ENCODE measurements at places on chromosomes 2 and 18. TPM values are rescaled to one million over a fixed set of nuclear protein-coding genes. Genes with fewer than 3 reads are reported as not detected.

GRCh38 chr18:48902023-48902855, 48.5 kb downstream of the SMAD7 start:
- DNase-seq: peak; percentile 85

Gene GULP1
- 53.4 TPM for total RNA-seq

Gene PLCD4
- 0.49 TPM for total RNA-seq

- DNase-seq: no peak
Measured at GRCh38 chr2:217465100-217465499, 537.7 kb downstream of the TNS1 start.

Gene CHRND
- total RNA-seq: not detected

GRCh38 chr2:224147174-224147573, 108.1 kb upstream of the SERPINE2 start:
- DNase-seq: peak; percentile 35

DNA sequence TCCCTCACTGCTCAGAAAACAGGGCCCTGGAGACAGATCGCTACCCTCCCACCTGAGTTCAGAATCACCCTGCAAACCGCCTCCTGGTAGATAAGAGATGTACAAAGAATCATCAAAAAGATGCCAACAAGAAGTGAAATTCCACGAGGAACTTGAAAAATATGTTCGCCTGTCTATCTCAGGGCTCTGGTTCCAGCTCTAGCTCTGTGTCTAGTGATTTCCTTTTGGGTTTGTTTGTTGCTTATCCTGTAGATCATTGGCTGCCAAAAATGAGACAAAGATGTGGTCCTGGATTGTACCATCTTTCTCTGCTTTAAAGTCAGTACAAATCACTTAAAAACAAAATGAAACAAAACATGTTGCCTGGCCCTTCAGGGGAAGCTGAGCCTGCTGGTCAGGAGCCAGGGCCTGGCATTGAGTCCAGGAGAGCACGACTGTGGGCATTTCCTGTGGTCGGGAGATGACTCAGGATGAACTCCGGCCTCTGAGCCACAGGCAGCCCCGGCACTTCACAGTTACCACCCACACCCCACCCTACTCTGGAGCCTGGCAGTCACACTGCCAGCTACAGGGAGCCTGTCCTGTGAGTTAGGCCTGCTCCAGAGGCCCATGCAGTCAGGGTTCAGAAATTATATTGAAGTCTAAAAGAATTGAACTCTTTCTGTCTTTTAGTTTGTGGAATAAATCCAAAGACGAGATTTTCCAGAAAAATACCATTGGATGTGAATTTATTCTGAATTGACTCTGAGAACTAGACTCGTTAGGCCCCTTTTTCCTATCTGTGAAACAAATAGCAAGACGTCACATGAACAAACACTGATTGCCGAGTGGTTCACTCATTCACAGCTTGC, 8.0 kb upstream of the ITGB6 start:
- DNase-seq: peak; percentile 87

Gene PSTPIP2
- total RNA-seq: 7.0 TPM

Gene CD207
- total RNA-seq: 0.52 TPM

DNA sequence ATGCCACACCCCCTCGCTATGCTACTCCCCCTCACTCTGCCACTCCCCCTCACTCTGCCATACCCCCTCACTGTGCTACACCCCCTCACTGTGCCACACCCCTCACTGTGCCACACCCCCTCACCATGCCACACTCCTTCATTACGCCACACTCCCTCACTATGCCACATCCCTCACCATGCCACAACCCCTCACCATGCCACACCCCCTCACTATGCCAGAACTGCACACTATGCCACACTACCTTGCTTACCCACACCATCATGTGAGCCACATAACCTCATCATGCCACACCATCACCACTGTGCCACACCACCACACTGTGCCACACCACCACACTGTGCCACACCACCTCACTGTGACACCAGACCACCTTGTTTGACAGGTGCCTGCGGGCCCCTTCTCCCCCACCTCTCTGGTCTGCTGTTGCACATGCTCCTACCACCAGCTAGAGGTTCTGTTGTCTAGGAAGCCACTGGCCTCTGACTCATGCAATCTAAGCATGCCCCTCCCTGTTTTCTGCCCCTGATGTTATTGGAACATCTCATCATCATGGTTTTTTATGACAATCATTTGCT, 22.0 kb downstream of the MARCHF4 start:
- DNase-seq: no peak

DNA sequence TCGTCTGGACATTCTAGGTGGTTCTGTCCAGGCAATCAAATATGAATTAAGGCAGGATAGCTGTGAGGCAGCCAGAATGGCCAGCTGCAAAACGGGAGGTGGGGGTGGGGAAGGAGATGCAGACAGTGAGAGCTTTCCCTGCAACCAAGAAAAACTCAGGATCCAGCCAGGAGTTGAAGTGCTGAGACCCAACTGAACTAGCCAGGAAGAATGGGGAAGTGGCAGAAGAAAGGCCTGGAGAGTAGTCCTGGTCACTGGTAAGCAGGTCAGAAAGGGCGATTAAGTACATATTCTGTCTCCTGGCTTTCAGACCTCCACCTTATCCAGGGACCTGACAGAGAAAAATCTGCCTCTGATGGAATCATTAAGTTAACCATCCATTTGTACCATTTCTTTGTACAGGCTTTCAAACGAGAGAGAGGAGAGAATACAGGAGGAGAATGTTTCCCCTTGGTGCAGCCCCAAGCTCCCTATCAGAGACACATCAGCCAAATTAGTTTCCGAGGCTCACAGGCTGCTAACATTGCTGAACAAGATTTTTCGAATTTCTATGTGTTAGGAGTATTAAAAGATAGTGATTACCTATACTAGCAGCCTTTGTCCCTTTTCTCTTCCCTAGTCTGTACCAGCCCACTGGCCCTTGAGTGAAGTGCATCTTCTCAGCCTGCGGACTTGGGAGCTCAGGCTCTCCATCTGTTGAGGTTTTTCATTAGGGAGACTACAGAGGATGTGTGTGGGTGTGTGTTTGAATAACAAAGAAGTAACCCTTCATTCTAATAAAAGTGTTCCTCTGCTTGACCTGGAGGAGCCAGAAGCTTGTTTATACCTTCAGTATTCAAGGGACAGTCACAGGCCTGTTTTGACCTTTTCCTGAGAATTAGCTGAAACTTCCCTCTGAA, 12.5 kb upstream of the HOXD1 start:
- DNase-seq: no peak

Gene PTH2R
- 1.1 TPM for total RNA-seq

Gene C2orf78
- not detected for total RNA-seq

- DNase-seq: no peak
Measured at GRCh38 chr2:3584608-3585260, 9.7 kb downstream of the RPS7 start.

GRCh38 chr2:162103443-162104009, 29.5 kb upstream of the DPP4 start:
- DNase-seq: peak; percentile 45

GRCh38 chr2:34098256-34098655, 499.2 kb upstream of the FAM98A start:
- no peak for DNase-seq

DNA sequence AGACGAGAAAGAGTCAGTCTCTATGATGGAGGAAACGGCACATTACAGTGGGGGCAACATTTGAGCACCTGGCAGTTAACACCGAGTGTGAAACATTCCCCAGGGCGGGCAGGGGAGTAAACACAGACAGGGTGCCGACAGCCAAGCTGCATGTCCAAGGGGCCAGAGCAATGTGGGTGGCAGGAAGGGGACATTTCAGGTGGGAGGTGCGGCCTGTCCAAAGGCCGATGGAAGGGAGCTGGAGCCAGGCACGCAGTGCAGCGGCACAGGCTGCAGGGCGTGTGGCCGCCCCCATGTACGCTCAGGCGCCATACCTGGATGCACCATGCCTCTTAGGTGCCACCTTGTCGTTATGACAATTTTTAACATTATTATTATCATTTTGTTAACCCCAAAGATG, 43.3 kb downstream of the TIMM21 start:
- DNase-seq: no peak

DNA sequence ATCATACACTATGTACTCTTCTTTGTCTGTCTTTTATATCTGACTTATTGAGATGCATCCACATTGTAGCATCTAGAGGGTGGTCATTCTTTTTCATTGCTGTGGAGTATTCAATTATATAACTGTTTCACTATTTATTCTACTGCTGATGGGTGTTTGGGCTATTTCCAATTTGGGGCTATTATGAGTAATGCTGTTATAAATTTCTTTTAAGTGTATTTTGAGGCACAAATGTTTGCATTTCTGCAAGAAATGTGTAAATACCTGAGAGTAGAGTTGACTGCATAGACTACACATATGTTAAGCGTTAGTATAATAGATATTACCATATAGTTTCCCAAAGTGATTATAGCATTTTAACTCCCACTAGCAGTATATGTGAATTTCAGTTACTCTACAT, 26.9 kb upstream of the PPP1R1C start:
- DNase-seq: no peak

Gene DSEL
- 12.7 TPM for total RNA-seq

GRCh38 chr2:174072069-174072468, 106.9 kb upstream of the SP3 start:
- no peak for DNase-seq

Gene CXCR2
- 0.69 TPM for total RNA-seq

GRCh38 chr2:43273529-43273928, 47.1 kb upstream of the ZFP36L2 start:
- no peak for DNase-seq

DNA sequence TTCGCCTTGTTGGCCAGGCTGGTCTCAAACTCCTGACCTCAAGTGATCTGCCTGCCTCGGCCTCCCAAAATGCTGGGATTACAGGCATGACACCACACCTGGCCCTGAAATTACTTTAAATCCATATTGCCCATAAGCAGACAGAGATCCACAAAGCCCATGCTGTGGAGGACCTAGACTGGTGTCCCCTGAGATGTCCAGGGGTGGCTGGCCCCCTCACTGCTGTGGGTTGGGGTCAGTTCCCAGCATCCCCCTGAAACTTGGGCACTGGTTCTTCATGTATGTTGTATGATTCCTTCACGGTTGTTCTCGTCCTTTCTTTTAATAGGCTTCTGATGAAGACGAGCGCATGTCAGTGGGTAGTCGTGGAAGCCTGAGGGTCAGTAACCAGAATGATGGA, 78.1 kb upstream of the RBM44 start:
- no peak for DNase-seq

GRCh38 chr2:12624905-12625598, 91.7 kb upstream of the TRIB2 start:
- no peak for DNase-seq

DNA sequence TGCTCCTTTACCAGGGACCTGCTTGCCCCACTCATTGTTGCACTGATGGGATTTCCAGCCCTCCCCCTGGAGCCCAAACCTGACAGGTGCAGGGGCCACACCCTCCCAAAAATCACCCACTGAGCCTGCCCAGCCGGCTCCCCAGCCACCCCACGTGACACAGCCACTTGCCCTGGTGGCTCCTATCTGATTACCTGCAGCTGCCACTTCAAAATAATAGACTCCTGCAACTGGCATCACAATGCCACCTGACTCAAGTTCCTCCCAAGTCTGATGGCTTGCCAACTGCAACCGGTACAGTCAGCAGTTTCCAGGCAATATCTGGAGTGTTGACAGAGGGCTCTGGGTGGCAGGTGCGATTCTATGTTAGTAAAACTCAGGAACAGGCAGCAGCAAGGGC, 66.2 kb downstream of the CRACDL start:
- DNase-seq: peak; percentile 87

DNA sequence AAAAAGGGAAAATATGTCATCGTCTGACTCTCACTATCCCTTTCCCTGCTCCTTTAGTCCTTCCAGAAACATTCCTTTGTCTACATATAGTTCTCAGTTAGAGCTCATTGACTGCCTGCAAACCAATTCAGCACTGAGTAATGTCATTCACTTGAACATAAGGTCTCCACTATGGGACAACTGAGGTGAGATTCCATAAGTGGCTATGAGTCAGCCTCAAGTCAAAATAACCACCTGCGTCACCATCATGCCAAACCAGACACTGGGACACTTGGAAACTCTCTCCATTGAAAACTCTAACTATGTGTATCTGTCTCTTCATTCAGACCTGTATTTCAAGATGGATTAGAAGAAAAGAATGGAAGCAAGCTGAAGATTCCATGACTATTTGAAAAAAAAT, 878.0 kb upstream of the PIK3C3 start:
- DNase-seq: no peak

DNA sequence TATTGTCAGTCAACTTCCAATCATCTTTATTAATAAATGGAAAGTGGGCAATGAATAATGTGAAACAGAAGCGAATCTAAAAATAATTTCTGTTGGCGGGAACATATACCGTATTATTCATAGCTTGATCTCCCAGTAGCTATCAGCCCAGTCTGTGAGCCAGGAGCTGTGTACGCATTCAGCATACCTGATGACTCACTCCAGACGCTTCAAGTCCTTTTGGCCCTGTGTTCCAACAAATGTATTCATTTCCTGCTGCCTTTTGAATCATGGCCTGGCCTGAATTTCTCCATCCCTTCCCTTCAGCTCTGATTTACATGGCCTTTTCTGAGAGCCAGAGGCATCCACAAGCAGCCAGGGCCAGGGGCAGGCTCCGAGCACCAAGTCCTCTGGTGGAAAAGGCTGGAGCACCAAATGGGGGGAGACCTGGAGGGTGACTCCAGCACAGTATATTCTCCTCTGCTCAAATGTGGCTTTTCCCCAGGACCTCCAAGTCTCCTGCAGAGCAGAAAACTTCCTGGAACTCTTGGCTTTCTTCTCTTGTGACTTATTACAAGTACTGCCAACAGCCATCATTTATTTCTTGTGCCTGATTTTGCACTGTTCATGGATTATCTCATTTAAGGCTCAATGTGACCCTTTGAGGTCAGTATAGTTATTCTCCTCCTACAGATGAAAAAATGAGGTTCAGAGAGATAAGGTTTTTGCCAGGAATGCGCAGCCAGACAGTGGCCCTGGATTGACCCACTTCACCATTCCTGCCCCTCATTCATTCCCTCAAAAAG, 108.7 kb downstream of the EN1 start:
- peak; percentile 65 for DNase-seq

Gene CFC1
- total RNA-seq: not detected

GRCh38 chr2:231664727-231665126, 43.6 kb upstream of the PTMA start:
- no peak for DNase-seq

GRCh38 chr2:215895330-215895729, 118.0 kb downstream of the MREG start:
- no peak for DNase-seq

GRCh38 chr18:41973983-41974382, 18.9 kb downstream of the PIK3C3 start:
- DNase-seq: no peak

DNA sequence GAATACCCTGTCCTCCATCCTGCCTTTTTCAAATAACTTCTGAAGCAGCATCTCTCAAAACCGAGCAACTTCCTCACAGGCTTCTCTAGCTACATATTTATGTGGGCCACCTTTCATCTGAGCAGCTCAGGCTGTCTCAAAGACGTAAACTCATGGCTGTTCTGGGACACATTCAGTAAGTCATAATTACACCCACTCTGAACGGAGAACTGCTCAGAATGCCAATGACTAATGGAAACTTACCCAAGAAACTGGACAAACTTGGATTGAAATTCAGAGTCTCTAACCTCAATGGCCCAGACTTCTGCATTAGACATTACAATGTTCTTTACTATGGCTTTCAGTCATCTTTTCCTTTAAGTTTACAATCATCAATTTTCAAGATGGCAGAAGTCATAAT, 145.2 kb downstream of the RAD51AP2 start:
- DNase-seq: no peak

Gene SERPINB2
- not detected for total RNA-seq
